Omental fat pad (tissue), 4 donors: ENCODE measurements at places on chromosomes 4 and X.

GRCh38 chr4:160846121-160846520 is 1317.7 kb downstream of the FSTL5 start:
- no peak for DNase-seq

DNA sequence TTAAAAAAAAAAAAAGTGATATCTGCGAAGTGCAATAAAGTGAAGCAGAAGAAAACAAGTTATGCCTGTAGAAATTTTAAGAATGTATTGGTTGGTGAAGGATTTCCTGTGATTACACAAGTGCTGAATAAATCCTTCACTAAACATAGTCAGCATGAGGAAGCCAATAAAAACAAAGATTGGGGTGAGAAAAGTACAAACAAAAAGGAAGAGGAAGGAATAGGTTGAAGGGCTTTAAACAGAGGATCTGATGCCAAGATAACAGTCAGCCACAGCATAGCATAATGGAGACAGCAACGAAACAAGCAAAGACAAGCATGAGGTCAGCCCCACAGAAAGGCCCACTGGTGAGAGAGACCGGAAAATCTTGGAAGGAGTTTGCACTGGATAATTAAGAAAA is 372.2 kb downstream of the ADAM29 start:
- DNase-seq: no peak

GRCh38 chr4:180630012-180630665 is 1613.1 kb upstream of the TENM3 start:
- DNase-seq: no peak

DNA sequence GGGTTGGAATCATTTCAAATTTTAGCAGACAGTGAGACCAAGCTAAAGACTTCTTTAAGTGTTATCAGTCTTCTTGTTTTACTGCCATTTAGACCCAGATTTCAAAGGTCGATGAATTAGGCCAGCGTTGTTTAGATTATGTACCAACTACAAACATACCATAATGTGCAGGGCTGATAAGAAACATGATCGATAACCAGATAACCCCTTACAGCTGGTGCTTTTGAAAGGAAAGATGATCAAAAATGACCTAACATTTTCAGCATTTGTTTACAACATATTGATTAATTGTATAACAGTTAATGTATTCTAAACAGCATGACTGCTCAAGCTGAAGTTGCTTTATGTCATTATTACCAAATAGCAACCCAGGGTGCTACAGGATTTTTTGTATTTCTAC is 400.4 kb upstream of the FAM241A start:
- DNase-seq: no peak

DNA sequence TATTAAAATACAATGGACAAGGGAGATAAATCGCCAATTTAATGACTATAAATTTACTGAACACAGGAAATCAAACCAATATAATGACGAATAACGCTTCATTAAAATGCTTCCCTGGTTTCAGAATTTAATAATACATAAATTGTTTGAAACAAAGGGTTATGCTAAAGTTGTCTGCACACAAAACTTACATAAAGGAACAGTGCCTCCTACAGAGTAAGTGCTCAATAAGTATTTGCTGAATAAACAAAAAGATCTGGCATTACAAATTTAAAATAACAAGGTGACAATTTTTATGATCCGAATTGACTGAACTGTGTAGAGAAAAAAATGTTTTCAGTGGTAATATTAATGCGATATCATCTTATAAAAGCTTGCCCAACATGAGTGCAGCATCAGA is 69.6 kb downstream of the NOCT start:
- no peak for DNase-seq

- DNase-seq: no peak
Measured at GRCh38 chr4:100100985-100101384, 89.3 kb downstream of the DDIT4L start.

DNA sequence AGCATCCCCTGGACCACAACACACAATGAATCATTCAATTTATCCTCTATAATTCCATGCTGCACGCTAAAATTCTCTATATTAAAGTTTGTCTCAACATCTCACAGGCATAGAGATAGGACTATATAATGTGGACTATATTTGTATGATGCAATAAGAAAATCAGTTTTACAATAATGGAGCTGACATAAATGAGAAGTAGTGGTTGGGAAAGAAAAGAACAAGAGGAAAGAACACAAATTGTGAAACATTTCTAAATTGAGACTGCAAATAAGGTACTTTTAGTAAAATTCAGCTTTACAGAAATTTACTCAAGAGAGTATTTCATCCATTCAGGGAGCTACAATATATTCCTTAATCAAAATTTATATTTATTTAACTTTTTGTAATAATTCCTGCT is 120.4 kb downstream of the ARAP2 start:
- no peak for DNase-seq

DNA sequence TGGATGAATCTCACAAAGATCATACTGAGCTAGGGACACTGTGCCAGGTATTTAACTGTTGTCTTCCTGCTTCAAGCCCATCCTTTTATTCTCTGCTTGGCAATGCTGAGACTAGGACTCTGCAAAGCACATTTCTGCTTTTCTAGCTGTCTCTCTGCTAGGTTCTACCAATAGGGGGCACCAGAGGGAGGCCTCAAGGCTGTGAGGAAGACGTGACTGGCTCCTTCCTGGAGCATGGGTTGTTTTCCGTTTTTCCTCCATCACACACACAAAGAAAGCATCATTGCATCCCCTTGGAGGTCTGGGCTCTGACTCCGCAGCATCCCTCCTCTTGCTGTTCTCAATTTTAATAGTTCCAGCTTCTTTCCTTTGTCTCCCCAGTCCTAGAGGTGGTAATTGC is 10.9 kb upstream of the DCTD start:
- no peak for DNase-seq

DNA sequence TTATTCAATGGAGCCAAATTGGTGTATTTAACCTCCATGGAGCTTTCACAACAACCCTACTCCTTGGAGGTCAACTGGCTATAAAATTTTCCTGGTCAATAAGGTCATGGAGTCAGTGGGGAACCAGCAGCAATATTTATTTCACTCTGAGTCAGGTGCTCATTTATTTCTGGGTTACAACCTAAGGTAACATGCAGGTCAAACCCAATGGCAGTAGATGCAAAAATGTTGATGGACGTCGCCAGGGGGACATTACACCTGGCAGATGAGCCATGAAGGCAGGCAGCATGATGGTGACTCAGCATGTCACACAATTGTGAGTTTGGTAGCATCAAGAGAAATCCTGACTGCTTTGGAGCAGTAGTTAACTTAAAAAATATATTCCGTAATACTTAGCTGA is 514.1 kb downstream of the IL15 start:
- no peak for DNase-seq

GRCh38 chr4:147509386-147509785 is 28.5 kb downstream of the EDNRA start:
- no peak for DNase-seq

- no peak for DNase-seq
Measured at GRCh38 chr4:184104419-184105101, 113.1 kb downstream of the ENPP6 start.

DNA sequence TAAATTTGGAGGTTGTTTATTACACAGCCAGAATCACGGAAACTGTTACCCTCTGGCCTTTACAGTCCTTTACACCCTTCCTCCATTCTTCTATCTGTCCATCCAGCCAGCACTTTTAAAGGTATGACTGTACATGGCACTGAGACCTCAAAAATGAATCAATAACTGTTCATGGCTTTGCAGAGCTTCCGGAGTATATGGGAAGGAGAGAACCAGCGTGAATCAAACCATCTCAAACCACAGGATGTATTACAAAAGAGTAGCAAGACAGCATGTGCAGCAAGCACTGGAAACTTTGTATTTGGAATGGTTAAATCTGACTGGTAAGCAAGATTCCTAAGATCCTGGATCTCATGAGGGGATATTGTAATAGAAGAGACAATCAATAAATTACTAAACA is 228.5 kb upstream of the CASK start:
- DNase-seq: no peak

DNA sequence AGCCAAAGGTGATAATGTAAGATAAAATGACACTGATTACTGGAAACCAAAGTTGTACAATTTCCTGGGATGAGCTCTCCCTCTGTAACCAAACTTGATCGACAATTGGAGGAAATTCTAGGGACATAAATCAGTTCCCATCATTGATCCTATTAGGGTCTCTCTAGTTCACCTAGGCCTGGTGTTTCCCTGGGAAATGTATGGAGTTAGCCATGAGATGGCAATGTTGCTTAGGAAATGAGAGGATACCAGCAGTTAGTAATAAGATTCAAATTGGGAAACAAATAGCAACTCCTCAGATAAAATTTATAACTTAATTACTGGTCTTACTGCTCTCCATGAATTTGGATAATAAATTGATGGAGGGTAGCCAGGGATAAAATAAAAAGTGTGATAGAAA is 52.2 kb downstream of the SPATA18 start:
- DNase-seq: no peak

- DNase-seq: no peak
Measured at GRCh38 chr4:19832411-19832810, 419.3 kb upstream of the SLIT2 start.

DNA sequence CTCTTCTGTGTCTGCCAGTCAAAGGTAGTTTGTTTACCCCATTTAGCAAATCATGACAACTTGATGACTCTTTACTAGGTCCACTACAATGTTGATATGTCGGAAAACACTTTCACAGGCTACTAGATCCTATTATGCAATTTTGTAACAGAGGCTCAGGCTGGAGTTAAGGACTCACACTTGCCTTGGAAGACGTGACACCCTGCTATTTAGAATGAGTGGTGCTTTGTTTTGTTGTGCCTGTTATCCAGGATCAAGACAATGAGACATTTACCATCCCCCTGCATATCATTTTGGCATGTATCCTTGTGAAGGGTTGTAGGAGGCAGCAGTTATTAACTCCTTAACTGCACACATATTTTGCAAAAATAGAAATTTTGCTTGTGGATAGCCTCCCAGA is 263.7 kb downstream of the IL1RAPL1 start:
- no peak for DNase-seq

- no peak for DNase-seq
Measured at GRCh38 chrX:103792916-103793544, 16.4 kb downstream of the PLP1 start.

GRCh38 chr4:139025841-139026240 is 10.3 kb downstream of the NOCT start:
- no peak for DNase-seq

GRCh38 chr4:169063441-169063840 is 53.4 kb upstream of the CBR4 start:
- DNase-seq: no peak

- DNase-seq: no peak
Measured at GRCh38 chr4:90476019-90476418, 348.8 kb downstream of the CCSER1 start.

- no peak for DNase-seq
Measured at GRCh38 chr4:118718511-118719170, 33.4 kb downstream of the METTL14 start.

GRCh38 chrX:14920196-14920595 is 47.0 kb downstream of the MOSPD2 start:
- DNase-seq: no peak

- no peak for DNase-seq
Measured at GRCh38 chrX:110699109-110699508, 96.5 kb downstream of the CHRDL1 start.
